ENCODE measurements at places on chromosomes 11 and 22. TPM values are rescaled to one million over a fixed set of nuclear protein-coding genes. Genes with fewer than 3 reads are reported as not detected.

UBE4A gene
- 24.6 TPM for total RNA-seq

MYOD1 gene
- total RNA-seq, result not detected

OR52I2 gene
- total RNA-seq, result not detected

- H3K4me1 ChIP-seq, result peaks cover 5% of the 10 kb centered on the region
- no peaks in the 10 kb centered on the region for H3K27me3 ChIP-seq
- H3K36me3 ChIP-seq, result no peaks in the 10 kb centered on the region
- peak overlapping the region; percentile 58 for H3K27ac ChIP-seq
- H3K4me3 ChIP-seq, result peak overlapping the region; percentile 81
These were observed 1.0 kb downstream of the POU2AF3 start for GRCh38 chr11:111299101-111300026.

- H3K36me3 ChIP-seq, result no peaks in the 10 kb centered on the region
- no peaks in the 10 kb centered on the region for H3K4me1 ChIP-seq
- no peak overlapping the region for H3K4me3 ChIP-seq
- no peak overlapping the region for H3K27ac ChIP-seq
- no peaks in the 10 kb centered on the region for H3K27me3 ChIP-seq
These were observed 96.4 kb downstream of the CTTN start for GRCh38 chr11:70494559-70495350.

DNA sequence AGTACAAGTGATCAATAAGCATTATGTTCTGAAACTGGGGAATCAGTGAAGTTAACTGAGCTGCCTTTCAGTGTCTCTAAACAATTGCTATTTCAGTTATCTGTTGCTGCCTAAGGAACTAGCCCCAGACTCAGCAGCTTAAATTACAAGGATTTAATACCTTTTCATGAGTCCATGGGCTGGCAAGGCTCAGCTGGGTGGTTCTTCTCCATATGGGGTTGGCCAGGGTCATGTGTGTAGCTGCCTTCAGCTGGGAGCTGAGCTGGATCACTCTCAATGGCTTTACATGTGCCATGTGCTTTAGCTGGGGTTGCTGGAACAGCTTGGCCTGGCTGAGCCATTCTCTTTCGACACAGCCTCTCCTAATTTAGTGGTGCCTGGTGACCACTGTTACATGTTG, 295.0 kb upstream of the NCAM1 start:
- no peak for DNase-seq
- no peak overlapping the region for H3K27ac ChIP-seq
- no peak overlapping the region for H3K4me3 ChIP-seq
- no peaks in the 10 kb centered on the region for H3K27me3 ChIP-seq

DNA sequence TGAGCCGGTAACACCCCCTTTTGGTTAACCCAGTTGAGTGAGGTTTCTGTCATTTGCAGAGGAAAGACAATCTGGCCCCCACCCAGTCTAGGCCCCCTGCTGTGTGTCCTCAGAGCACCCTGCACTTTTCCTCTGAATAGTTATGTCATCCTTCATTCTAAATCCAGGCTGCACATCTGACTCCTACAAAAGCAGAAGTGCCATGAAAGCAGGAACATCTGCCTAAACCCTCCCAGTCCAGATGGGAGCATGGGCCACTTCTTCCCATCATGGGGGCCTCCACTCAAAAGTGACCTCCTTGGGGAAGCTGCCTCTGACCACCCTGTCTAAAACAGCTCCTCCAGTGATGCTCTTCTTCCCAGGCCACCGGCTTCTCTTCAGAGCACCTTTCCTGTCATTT, 53.7 kb upstream of the HMGXB4 start:
- no peaks in the 10 kb centered on the region for H3K4me1 ChIP-seq
- no peaks in the 10 kb centered on the region for H3K27me3 ChIP-seq

Measured in ascending aorta (tissue), 2 donors.